Dermis microvascular lymphatic vessel endothelial cell (primary cell): ENCODE measurements at places on chromosomes 3 and 15. TPM values are rescaled to one million over a fixed set of nuclear protein-coding genes. Genes with fewer than 3 reads are reported as not detected.

The GOLGA6A gene
- not detected in 2 replicates for total RNA-seq

The P2RY1 gene
- total RNA-seq, result 0.38 and 0.51 TPM in 2 replicates

- DNase-seq, result no peak
These were observed 394.9 kb downstream of the PTPRG start for GRCh38 chr3:61956236-61956635.

DNA sequence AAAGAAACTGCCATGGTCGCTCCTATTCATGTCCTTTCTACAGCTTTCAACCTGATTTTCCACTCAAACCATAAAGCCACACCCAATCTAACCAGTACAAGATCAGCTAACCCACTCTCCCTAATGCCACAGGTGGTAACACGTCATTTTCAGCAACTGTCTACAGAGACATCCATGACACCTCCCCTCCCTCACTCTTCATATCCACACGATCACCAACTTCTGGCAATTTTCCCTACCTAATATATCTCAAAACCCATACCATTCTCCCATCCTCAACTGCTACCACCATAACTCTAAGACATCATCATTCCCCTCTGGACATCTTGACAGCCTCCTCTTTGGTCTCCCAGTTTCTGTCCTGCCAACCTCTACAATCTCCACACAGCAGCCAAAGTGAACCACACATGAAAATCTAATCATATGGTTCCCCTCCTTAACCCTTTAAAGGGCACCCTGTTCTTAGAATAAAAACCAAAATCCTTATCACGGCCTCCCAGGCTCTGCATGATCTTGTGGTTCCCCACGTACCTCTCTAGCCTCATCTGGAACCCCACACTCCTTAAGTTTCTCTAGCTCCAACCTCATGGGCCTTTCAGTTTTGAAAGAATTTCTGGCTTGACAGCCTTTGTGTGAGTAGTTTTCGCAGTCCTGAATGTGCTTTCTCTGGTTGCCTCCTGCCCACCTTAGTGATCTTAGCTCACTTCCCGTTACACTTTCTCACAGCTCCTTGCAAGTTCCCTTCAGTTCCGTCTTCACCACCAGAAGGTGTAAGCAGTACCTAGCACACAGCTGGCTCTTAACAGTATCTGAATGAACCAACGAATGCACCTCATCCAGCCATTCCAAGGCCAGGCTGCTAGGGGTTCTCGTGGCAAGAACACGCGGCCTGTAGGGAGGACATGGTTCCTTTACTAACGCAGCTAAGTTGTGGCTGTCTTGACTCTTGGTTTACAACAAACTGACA, 33.4 kb downstream of the SPINK8 start:
- no peak for DNase-seq

- DNase-seq, result no peak
These were observed 24.1 kb upstream of the ZKSCAN7 start for GRCh38 chr3:44530911-44531310.
